NCI-H1417 (cell line): ENCODE measurements at places on chromosomes 3 and 15.

DNA sequence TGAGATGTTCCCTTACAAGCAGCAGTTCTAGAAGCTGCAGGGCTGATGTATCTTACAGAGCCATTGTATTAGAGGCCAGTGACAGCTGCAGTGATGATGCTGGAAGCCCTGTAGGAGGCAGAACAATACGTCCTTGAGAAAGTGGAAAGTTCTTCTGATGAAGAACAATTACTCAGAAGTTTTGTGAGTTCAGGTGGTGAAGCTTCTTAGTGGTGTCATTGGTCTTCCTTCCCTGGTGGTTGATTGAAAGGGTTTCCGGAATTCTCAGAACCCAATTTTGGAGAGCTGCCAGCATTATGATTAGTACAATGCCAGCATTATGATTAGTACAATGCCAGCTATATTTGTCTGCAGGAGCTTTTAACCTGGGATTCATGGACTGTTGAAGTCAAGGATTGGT, 356.4 kb downstream of the MFSD1 start:
- peak; percentile 68 for DNase-seq

GRCh38 chr3:132009241-132009640, 25.6 kb downstream of the CPNE4 start:
- DNase-seq, result peak; percentile 66

GRCh38 chr15:31435912-31436628, 109.4 kb downstream of the KLF13 start:
- no peak for DNase-seq

DNA sequence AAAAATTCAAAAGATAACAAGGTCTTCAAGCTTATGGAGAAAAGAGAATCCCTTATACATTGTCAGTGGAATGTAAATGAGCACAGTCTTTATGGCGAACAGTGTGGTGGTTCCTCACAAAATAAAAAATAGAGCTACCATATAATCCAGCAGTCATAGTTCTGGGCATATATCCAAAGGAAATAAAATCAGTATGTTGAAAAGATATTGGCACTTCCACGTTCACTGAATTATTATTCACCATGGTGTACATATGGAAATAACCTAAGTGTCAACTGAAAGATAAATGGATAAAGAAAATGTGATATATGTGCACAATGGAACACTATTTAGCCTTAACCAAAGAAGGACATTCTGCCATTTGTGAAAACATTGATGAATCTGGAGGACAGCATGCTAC, 1161.2 kb downstream of the ROBO2 start:
- DNase-seq, result no peak

DNA sequence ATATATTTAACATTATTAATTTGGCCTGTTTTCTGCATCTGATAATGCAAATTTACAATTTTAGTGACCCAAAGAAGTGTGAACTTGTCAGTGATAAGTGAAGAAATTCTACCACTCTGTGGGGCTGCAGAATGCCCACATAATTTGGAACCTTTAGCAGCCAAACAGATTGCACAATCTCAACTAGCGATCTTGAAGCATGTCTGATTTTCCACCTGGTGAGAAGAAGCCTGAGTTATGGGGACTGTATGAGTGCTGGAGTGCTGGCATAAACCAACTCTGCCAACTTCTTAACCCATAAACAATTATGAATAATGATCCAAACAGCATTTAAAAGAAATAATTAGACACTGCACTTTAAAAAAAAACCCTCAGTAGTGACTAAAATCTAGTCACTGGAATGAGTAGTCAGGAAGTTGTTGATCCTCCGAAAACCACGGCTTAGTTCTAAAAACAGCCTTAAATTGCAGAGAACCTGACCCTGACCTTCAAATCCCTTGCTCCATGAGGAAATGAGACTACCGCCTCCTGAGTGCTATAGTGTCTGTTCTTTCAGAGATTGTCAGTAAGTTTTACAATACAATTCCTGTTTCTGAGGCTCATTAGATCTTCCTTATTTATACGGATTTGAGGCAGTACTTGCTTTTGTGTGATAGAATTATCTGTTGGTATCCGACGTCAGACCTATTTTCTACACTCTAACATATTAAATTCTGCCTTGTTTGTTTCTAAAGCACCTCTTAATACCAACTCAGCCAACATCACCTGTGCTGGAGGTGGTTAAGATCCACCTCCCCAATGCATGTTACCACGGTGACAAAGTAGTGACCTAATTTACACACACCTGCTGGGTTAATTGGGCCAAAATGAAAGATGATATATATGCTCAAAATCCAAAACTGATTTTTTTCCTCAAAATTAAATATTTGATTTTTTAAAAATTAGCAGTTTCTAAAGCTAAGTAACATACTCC, 267.7 kb downstream of the ZBTB20 start:
- DNase-seq, result peak; percentile 53

DNA sequence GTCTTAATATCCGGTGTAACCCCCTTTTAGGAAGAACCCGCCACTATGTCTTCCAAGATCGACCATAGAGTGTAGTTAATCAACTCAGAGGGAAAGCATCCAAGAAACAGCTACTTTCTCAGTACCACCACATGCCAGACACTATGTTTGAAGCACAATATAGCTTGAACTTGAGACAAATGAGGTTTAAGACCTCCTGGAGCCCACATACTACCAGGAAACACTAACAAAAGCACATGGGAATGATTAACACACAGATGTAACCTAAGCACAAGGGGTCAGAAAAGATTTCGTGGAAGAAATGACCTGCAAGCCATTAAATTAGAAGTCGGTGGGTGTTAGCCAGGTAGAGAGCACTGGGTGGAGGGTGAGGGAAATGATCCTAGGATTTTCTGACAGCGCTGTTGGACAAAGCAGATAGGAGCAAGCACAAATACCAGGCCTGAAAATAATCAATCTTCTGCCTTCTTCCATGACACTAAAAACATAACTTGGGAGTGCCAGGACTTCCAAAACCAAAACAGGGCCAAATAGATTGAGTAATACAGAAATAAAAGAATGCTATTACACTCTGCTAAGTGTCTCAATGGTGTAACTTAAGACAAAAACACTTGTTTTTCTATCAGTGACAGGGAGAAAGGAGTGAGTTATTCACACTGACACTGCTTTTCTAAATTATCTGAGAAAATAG, 213.7 kb downstream of the FOXP1 start:
- no peak for DNase-seq

- no peak for DNase-seq
These were observed 520.0 kb downstream of the GABRG3 start for GRCh38 chr15:27490867-27491595.

DNA sequence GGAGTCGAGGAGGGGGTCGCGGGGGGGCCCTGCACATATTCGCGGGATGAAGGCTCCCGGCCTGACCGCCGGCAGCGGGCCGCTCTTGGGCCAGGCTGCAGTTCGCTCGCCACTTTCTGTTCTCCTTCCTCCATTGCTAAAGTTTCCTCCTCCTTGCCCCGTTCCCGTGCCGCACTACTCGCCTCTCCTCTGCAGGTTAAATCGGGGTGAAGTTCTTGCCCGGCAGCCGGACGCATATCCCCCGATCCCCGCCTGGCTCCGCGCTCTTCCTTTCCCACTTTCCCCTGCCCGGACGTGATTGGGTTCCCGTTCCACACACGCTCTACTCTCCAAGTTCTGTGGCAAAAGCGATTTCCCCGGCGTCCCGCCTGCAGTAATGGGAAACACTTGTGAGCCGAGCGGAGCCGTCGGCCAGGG, 556 bp downstream of the CRYBG3 start:
- no peak for DNase-seq

GRCh38 chr15:52518487-52519371, 10.0 kb downstream of the MYO5A start:
- DNase-seq, result no peak

DNA sequence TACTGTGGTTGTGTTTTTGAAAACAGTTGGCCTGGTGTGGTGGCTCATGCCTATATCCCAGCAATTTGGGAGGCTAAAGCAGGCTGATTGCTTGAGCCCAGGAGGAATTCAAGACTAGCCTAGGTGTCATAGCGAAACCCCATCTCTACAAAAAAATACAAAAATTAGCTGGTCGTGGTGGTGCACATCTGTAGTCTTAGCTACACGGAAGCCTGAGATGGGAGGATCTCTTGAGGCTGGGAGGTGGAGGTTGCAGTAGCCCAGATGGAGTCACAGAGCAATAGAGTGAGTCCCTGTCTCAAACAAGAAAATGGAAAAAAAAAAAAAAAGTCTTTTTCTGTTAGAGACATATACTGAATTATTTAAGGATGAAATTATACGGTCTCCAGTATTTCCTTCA, 14.7 kb upstream of the LRRFIP2 start:
- DNase-seq, result no peak

- no peak for DNase-seq
These were observed 8.0 kb downstream of the BCL2L10 start for GRCh38 chr15:52104532-52105004.

DNA sequence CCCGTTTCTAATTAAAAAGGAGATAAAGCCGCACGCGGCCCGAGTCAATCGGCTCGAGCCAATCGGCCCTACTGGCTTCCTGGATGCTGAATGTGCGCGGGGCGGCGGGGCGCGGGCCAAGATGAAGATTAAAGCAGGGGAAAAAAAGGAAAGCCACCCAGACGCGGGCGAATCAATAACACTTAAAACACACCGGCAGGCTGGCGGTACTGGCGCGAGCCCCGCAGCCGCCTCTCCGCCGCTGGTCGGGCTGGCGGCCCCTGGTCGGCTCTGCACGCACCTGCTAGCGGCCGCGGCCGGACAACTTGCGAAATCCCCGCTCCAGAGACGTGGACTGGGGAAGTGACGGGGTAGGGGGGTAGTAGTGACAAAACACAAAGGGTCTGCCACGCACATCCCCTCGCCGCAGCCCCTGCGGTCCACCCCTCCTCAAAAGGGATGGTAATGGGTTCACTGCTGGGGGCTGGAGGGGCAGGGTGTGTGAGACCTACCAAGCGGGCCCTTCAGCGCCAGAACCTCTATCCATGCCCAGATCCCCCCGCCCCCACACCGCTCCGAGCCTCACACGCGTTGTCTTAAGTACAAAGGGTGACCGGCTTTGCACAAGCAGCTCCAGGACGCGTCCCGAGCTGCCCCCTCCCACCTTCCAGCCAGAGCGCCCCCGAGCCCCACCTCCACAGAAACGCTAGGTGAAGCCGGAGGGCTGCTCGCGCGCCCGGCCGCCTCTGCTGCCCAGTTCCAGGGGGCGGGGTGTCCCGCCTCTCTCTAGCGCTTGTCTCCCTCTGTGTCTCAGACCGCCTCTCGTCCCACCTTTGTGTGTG, 1.4 kb downstream of the WNT7A start:
- DNase-seq, result peak; percentile 20
